Mesenteric fat pad (tissue), 1 donor: ENCODE measurements at places on chromosomes 5 and 9. TPM values are rescaled to one million over a fixed set of nuclear protein-coding genes. Genes with fewer than 3 reads are reported as not detected.

- no peak for DNase-seq
Observed at GRCh38 chr9:116697362-116697761, 10.3 kb downstream of the TRIM32 start.

GRCh38 chr9:18692268-18692667, 218.3 kb downstream of the ADAMTSL1 start:
- no peak for DNase-seq

DNA sequence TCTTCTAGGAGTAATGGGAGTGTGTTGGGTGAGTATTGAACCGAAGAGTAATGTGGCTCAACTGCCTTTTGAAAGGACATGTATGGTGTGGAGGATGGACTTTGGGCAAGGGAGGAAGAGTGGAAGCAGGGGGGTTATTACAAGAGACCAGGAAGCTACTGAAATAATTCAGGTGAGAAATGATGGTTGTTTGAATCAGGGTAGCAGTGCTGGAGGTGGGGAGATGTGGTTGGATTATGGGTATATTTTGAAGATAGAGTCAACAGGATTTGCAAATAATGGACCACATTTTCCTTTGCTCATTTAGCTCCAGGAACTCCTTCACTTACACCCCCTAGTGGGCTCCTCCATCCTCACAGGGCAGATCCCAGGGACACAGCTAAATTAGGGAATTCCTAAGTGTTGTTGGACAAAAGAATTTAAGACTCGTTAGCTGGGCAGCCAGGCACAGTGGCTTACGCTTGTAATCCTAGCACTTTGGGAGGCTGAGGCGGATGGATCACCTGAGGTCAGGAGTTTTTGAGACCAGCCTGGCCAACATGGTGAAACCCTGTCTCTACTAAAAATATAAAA, 1.2 kb upstream of the SLC4A9 start:
- DNase-seq, result no peak

The ZBED3 gene
- total RNA-seq, result 21.6 TPM

DNA sequence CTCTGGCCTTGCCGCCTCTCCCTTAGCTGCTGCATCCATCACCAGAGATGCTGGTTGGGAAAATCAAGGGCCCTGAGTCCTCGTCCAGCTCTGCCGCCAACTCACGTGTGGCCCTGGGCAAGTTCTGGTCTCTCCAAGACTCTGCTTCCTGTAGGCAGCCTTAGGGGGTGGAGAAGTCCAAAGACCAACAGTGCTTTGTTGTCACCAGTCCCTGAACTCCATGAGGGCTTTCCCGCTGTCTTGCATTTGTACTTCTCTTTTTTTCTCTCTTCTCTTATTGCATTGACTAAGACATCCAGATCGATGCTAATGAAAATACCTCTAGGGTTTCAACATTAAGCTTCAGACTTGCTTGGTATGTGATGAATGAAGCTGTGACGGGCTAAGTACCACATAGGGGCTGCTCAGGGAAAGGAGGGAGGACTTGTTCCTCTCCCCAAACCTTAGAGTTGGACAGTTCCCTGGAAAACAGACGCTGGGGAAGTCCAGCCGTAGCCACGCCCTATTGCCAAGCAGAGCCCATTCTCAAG, 63.7 kb upstream of the STXBP1 start:
- DNase-seq, result no peak

DNA sequence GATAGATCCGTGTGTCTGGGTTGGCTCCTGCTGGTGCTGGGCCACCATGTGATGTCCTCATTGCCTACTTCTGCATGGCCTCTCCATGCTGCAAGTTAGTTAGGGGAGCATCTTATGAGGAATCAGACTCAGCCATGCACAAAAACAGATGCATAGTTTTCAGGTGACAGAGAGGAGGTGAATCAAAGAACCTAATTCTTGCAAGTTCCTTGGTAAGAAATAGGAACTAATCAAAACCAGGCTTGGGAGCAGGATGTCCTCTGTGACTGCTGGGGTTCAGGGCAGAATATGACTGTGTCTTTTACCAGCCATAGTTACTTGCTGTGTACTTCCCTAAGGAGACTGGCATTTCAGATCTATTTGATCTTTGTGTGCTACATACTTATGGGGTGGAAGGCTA, 61.6 kb downstream of the C9orf152 start:
- no peak for DNase-seq

- DNase-seq, result peak; percentile 85
Observed at GRCh38 chr5:179371681-179372680, 26.7 kb upstream of the ADAMTS2 start.

- DNase-seq, result no peak
Observed at GRCh38 chr9:110575169-110575568, 4.4 kb downstream of the SVEP1 start.

DNA sequence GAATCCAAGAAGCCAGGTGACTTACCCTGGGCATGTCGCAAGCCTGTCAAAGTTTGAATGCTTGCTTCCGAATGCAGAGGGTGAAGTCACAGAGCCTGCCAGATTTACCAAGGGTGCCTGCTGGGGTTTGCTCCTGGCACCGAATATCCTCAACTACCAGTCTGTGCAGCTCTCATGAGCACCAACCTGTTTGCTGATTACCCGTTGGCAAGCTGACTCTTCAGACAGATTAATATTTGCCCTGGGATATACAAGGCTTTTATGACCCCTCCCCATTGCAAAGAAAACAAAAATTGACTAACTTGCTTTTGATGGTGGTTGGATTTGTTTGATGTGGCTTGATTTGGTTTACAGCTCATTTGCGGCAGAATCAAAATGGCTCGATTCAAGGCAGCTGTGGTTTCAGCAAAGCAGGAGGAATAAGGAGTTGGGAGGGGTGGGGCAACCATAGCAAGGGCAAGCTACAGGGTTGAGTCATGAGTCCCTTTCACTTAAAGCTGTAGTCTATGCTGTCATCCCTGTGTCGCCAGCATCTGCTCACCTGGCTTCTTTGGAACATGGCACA, 82.3 kb upstream of the AGXT2 start:
- no peak for DNase-seq

DNA sequence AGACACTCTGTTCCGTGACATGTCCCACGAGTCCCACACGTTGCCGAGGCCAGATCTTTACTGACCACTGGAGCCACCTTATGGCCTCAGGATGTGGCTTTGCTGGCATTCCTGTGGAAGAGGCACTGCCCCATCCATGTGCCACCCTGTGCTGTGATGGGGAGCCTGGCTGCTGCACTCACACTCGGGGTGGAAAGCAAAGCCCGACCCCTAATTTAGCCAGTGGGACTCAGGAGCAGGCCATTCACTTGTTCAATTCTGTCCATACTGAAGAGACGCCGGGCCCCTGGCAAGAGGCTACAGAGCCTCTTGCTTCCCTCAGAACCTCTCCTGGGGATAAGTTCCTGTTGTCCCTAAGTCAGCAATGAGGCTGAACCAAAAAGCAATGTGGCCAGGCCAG, 18.6 kb upstream of the CEP72 start:
- peak; percentile 68 for DNase-seq

The GADD45G gene
- 10.9 TPM for total RNA-seq

The SLC24A2 gene
- total RNA-seq, result not detected

The FCN2 gene
- total RNA-seq, result 1.2 TPM
